SJCRH30 (cell line): ENCODE measurements at places on chromosomes 11 and 22.

GRCh38 chr11:95327273-95327948 is 96.4 kb upstream of the SESN3 start:
- DNase-seq: no peak

GRCh38 chr11:17578296-17578695 is 31.2 kb downstream of the OTOG start:
- DNase-seq: no peak

GRCh38 chr11:85923455-85923854 is 68.3 kb downstream of the CCDC83 start:
- DNase-seq: no peak

GRCh38 chr11:130370845-130371590 is 56.3 kb upstream of the ZBTB44 start:
- peak; percentile 28 for DNase-seq

DNA sequence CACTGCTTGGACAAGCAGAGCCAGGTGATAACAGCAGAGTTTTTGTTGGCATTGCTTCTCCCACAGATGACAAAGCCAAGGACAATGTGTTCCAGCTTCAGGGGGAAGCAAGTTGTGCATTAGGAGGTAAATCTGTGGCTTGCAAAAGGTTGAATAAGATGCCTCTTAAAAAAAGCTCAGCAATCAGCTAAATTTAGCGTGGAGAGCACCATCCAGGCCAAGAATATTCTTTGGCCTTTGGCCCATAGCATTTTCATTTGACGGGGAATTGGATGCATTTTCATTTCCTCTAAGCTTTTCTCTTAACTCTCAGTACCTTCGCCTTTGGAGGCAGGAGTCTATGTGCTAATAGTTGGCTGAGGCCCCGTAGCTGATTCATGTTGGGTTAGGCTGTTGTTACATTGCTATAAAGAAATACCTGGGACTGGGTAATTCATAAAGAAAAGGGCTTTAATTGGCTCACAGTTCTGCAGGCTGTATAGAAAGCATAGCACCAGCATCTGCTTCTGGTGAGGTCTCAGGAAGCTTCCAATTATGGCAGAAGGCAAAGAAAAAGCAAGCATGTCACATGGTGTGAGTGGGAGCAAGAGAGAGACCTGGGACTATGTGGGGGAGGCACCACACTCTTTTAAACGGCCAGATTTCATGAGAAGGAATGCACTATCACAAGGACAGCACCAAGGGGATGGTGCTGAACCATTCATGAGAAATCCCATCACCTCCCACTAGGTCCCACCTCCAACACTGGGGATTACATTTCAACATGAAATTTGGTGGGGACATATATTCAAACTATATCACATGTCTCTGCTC is 350.1 kb upstream of the C11orf87 start:
- DNase-seq: peak; percentile 11

DNA sequence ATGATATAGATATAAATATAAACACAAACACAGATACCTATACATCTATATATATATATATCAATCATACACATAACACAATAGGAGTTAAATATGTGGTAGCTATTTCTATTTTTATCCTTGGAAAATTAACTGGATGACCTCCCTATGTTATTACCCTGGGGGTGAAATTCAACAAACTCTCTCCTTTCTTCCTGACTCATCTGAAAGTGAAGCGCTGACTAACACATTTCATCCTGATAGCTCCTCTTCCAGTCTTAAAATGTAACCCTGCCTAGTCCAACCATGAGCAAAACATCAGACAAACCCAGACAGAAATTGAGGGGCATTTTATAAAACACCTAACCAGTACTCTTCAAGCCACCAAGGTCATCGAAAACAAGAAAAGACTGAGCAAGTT is 220.6 kb upstream of the ISX start:
- no peak for DNase-seq
